ENCODE measurements at places on chromosomes 12 and 14. TPM values are rescaled to one million over a fixed set of nuclear protein-coding genes. Genes with fewer than 3 reads are reported as not detected.
A peak's percentile ranks its signal among the peaks of the same experiment; 100 is the strongest.

The TESPA1 gene
- total RNA-seq = not detected

The PTCSC3 gene
- total RNA-seq = not detected

The GPD1 gene
- total RNA-seq = 5.9 TPM

The NRIP2 gene
- 0.92 TPM for total RNA-seq

The RTN1 gene
- 10.6 TPM for total RNA-seq

The PTPN6 gene
- total RNA-seq = 15.4 TPM

The IKZF4 gene
- 3.5 TPM for total RNA-seq

The DTX1 gene
- 2.7 TPM for total RNA-seq

The E2F7 gene
- 7.7 TPM for total RNA-seq

The IRAK3 gene
- 4.7 TPM for total RNA-seq

The SIX4 gene
- 1.8 TPM for total RNA-seq

The SLC17A8 gene
- total RNA-seq = 16.8 TPM

The KLHDC1 gene
- 0.58 TPM for total RNA-seq

- DNase-seq = no peak
These were observed 24.2 kb downstream of the RPH3A start for GRCh38 chr12:112815589-112816321.

DNA sequence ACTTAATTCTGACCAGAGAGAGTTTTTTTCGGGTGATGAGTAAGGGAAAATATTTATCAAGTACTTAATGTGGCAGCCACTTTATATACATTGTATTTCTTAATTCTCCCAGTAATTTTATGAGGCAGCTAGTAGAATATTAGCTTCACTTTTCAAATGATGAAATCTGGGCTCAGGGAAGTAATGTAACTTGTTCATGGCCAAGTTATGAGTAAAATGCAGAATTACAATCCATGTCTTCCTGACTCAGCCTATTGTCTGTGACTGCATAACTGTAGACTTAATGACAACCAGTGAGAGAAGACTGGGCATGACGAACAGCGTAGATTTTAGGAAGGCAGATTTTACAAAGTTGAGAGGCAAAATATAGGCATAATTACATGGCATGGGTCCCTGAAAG lies 106.7 kb upstream of the MIS18BP1 start:
- DNase-seq = no peak

DNA sequence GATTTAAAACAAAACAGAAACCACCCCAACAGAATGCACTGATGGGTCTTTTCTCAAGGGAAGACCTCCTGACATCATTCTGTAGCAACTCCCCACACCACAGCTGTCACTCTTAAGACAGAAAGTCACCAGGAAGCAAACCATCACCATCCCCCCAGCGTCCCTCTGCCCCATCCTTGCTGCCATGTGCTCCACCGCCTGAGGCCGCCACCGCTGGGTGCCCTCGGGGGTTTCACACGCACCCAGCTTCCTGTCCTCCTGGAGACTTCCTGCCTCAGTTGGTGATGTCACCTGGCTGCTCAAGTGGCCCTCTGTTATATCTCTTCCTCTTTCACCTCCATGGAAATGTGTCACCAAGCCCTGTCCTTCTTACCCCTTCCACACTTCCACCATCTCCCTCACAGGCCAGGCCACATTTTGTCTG lies 71.4 kb upstream of the GPR68 start:
- peak; percentile 46 for DNase-seq

- DNase-seq = no peak
These were observed 125.6 kb downstream of the PIWIL1 start for GRCh38 chr12:130463275-130463658.

- DNase-seq = no peak
These were observed 128.2 kb downstream of the BCL11B start for GRCh38 chr14:99143793-99144192.

- no peak for DNase-seq
These were observed 97.1 kb upstream of the NCOR2 start for GRCh38 chr12:124664395-124665111.

GRCh38 chr14:20794644-20795369 lies 7.8 kb downstream of the RNASE1 start:
- DNase-seq = no peak

- no peak for DNase-seq
These were observed 85.5 kb upstream of the EGLN3 start for GRCh38 chr14:34036319-34036766.

GRCh38 chr14:20755037-20755436 lies 9.3 kb downstream of the EDDM3A start:
- no peak for DNase-seq

- no peak for DNase-seq
These were observed 160.4 kb downstream of the TBX5 start for GRCh38 chr12:114245555-114245954.

DNA sequence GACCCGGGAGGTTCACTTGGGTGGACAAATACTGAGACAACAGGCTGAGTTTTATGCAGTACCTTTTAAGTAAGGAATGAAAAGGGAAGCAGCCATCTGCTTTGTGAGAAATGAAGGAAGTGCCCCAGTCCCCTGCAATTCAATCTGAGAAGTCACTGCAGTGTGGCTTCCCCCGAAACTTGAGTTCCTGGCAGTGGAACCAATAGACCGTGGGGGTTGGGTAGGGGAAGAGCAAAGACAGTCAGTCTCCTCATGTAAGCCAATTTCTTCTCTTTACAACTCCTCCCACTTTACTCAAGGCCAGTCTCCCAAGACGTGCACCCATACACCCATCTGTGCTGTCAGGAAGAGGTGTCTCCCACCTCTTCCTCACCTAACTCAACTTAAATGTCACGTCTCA lies 206.5 kb downstream of the BCAT1 start:
- peak; percentile 36 for DNase-seq

- no peak for DNase-seq
These were observed 693.4 kb downstream of the VRK1 start for GRCh38 chr14:97490521-97491070.

GRCh38 chr14:44372807-44373489 lies 134.1 kb downstream of the FSCB start:
- DNase-seq = no peak

- no peak for DNase-seq
These were observed 12.5 kb downstream of the PLEKHG6 start for GRCh38 chr12:6322969-6323339.

DNA sequence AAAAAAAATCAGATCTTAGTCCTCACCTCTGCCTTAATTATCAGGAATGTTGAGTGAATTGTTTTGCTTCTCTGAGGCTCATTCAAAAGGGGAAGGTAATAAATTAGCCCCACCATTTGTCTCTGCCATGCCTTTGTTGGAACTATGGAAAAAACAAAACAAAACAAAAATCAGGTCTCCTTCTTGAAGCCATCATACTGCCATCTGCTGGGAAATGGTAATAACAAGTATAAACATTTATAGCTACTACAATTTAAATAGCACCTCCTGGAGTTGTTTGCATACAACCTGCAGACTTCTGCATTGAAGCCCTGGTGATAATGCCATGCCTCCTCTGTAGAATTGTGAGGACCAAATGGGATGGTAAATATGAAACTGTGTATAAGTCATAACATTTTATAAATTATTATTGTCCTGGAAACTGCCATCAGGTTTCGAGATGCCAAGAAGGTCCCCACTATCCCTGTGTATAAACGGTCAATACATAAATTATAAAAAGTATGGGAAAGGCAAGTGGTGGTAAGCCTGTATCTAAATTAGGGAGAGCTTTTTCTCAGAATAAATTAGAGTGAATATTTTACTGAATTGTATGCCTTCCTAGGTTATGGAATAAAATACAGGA lies 87.2 kb upstream of the FGD4 start:
- DNase-seq = peak; percentile 82

- no peak for DNase-seq
These were observed 124.7 kb upstream of the PWP1 start for GRCh38 chr12:107560899-107561285.

GRCh38 chr14:63752449-63753169 lies 24.7 kb upstream of the SGPP1 start:
- DNase-seq = peak; percentile 36

- DNase-seq = no peak
These were observed 596.5 kb downstream of the MED13L start for GRCh38 chr12:115680967-115681366.

GRCh38 chr12:111033281-111034082 lies 113.1 kb upstream of the MYL2 start:
- DNase-seq = no peak

DNA sequence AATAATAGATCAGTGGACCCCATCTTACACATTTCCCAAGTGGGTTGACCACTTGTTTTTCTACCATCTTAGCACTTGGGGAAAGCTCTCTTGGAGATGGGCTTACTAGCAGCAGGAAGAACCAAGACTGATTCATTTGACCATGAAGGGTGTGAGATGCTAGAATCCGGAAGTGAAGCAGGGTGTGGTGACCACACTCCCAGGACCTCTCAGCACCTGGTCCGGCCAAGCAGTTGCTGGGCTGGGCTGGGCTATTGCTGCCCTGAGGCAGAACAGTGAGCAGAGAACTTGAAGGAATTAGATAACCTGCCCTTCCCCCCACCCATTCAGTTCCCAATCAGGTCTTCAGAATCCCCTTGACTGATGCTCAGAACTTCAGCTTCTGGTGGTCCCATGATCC lies 24.4 kb downstream of the ADCY6 start:
- peak; percentile 38 for DNase-seq

- no peak for DNase-seq
These were observed 196.6 kb upstream of the EGLN3 start for GRCh38 chr14:34147461-34147860.

- DNase-seq = peak; percentile 81
These were observed 1.4 kb downstream of the PLXNC1 start for GRCh38 chr12:94149781-94150239.

DNA sequence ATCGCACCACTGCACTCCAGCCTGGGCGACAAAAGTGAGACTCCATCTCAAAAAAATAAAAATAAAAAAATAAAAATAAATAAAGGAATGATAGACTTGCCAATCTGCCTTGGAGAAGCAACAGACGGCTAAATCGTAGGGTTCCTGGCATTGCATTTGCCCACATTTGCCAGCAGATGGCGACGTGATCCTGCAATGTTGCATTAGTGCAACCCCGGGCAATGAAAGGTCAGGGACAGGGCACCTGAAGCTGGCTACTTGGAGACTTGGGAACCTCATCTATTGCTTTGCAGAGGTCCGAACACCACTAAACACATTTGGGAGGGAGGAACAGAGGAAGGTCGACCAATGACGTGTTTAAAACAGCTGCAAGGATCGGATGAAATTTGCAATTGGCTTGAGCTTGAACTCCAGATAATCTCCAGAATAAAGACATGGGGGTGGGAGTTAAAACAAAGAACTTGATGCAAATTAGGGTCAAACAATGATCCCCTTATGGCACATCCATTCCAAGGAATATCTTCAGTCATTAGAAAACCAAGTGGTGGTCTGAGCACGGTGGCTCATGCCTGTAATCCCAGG lies 34.6 kb downstream of the SPRING1 start:
- peak; percentile 75 for DNase-seq
